ENCODE measurements at places on chromosomes 7 and 10.

GRCh38 chr7:150568714-150569113 is 1.5 kb downstream of the GIMAP4 start:
- no peak for DNase-seq

- no peak for DNase-seq
Measured at GRCh38 chr7:45872116-45873034, 507 bp downstream of the CCDC201 start.

GRCh38 chr10:97627731-97628130 is 5.6 kb downstream of the MORN4 start:
- no peak for DNase-seq

DNA sequence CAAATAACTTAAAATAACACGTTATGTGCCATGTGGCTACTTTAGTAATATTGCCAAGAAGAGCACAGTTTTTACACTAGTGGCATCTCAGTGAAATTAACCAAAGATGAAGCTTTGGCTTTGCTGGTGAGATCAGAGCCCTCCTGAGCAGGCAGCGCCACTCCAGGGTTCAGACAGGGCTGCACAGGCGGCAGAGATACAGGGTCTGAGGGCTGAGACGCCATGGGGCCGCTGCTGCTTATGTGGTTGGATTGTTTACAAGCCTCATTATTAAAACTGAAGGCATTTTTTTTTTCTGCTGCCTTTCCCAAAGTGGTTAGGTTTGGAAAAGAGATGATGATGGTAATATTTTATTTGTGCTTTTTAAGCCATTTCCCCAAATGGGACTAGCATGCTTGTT is 68.8 kb upstream of the DNAJB6 start:
- no peak for DNase-seq

DNA sequence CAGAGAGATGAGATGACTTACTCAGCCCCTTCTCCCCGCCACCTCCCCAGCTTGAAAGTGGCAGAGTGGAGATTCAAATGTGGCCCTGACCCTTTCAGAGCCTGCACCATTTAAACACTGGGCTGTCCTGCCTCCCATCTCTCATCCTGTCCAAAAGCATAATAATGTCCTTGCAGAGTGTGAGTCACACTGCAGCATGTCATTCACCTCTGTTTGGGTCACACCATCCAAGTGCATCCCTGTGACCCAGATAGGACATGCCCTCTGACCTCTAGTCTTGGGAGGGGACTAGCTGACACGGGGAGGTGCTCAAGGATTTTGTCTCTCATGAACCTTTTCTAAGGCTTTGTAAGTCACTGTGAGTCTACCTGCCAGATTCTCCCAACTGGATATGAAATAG is 89.1 kb upstream of the PDCD4 start:
- DNase-seq: no peak

DNA sequence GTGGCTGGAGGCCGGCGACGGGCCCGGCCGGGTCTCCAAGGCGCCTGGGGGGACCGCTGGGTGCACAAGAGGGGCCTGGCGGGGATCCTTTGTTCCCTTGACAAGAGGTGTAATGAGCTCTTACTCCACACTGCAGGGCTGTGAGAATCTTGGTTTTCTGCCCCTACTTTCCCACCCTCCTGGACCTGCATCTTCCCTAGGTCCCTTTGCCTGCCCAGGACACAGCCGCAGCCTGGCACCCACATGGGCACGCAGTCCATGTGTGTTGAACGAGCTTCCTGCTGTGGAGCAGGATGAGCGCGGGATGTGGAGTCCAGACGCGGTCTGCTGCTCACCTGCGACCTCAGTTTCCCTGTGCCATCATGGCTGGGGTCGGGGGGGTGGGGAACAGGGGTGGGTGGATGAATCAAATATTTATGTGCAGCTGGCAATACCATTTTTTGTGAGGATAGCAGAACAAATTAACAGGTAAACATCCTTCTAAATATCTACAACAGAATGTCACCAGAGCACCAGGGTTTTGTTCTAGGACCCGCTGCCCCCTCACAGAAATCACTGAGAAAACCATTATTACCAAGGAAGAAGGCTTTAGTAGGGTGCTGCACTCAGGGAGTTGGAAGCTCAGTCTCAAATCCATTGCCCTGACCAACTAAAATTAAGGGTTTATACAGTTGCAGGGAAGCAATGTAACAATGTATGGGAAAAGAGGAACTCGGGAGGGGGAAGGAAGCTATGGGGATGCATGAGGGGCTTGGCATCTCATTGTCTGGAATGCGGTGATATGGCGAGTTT is 474 bp upstream of the NSMCE4A start:
- no peak for DNase-seq

- no peak for DNase-seq
Measured at GRCh38 chr7:2639695-2640481, 8.1 kb downstream of the TTYH3 start.

DNA sequence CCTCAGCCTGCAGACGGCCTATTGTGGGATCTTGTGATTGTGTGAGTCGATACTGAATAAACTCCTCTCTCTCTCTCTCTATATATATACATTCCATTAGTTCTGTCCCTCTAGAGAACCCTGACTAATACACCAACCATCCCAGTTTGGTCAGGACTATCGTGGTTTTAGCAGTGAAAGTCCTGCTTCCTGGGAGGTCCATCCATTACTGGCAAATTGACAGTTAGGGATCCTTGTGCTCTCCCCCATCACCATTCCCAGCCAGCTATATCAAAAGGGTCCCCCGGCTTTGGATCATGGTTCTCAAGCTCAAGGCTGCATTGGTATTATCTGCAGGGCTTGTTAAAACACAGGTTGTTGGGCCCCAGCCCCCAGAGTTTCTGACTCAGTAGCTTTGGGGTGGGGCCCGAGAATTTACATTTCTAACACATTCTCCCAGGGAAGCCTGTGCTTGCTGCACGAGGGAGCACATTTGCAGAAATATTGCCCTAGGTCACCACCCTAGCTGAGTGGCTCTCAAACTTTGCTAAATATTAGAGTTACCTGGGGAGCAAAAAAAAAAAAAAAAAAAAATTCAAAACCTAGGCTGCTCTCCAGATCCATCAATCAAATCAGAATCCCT is 899.1 kb upstream of the AUTS2 start:
- no peak for DNase-seq

GRCh38 chr7:14020339-14020900 is 31.0 kb upstream of the ETV1 start:
- DNase-seq: no peak

- no peak for DNase-seq
Measured at GRCh38 chr10:87864496-87865059, 1.2 kb downstream of the PTEN start.

GRCh38 chr7:55133630-55134358 is 115.0 kb downstream of the EGFR start:
- DNase-seq: no peak

DNA sequence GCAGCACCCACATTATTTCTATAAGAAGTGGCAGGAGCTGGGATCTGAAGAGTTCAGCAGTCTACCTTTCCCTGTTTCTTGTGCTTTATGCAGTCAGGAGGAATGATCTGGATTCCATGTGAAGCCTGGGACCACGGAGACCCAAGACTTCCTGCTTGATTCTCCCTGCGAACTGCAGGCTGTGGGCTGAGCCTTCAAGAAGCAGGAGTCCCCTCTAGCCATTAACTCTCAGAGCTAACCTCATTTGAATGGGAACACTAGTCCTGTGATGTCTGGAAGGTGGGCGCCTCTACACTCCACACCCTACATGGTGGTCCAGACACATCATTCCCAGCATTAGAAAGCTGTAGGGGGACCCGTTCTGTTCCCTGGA is 874 bp upstream of the RBP3 start:
- no peak for DNase-seq

- DNase-seq: no peak
Measured at GRCh38 chr10:7188456-7189050, 222.3 kb downstream of the SFMBT2 start.

DNA sequence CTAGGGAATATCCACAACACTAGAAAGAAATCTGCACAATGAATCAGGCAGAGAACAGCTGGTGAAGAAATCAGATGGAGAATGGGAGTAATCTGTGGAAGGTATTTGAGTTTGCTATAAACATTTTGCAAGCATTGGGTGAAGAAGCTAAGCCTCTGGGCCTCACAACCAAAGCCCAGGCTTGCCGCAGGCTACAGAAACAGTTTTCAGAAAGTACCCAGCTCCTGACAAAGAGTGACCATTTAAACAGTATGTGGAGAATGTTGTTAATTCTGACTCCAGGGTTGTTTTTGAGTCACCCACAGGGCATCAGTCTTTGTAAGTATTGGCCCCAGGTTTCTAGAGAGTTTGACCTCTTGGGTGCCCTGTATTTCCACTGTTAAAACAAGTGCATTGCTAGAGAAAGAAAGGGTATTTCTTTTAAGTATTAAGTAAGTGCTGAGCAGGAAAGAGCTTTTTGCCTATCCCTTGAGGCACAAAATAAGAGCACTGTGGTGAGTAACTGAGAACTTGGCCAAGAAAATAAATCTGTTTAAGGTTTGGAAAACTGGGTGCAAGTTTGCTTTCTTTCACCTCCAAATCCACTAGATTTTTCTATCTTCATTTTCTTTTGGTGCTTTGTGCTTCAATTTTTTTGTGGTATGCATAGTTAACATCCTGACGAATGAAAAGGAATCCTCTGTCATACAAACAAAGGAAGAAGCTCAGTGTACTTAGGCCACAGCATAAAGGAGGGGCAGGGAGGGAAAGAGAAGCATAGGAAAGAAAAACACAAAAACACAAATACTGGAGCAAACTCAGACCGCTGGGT is 691.8 kb downstream of the SUGCT start:
- DNase-seq: no peak

DNA sequence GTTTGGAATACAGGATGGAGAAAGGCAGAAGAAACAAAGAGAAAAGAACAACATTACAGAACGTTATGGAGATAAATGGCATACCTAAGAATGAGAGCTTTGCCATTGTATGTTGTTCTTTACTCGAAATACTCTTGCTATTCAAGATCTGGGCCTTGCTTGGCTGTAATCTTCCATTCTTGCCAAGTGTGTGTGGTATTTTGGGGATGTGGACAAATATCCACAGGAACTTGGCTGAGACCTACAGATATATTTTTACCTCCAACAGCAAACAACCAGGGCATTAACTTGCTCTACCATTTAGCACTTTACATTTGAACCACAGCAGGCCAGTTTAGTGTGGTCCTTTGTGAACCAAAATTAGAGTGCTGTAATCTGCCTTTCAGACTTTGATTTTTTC is 76.3 kb downstream of the DKK1 start:
- DNase-seq: no peak

DNA sequence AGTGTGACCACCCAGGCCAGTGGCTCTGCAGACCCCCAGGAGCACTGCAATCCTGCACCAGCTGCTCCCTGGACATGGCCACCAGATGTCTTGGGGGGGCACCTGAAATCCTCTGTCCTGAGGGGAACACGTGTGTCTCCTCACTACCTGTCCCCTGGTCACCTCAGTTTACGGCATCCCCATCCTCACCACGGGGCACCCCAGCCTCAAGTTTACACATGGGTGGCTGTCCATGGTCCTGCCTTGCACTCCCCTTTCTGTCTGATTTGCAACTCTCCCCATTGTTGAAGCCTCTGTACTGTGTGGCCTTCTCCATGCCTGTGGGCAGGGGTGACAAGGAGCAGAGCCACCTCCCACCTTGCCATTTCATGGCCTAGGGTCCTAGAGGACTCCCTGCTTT is 67.2 kb downstream of the RAMP3 start:
- DNase-seq: no peak

- no peak for DNase-seq
Measured at GRCh38 chr10:70660722-70661121, 11.6 kb upstream of the ADAMTS14 start.

- no peak for DNase-seq
Measured at GRCh38 chr10:117094856-117095255, 43.2 kb downstream of the VAX1 start.

DNA sequence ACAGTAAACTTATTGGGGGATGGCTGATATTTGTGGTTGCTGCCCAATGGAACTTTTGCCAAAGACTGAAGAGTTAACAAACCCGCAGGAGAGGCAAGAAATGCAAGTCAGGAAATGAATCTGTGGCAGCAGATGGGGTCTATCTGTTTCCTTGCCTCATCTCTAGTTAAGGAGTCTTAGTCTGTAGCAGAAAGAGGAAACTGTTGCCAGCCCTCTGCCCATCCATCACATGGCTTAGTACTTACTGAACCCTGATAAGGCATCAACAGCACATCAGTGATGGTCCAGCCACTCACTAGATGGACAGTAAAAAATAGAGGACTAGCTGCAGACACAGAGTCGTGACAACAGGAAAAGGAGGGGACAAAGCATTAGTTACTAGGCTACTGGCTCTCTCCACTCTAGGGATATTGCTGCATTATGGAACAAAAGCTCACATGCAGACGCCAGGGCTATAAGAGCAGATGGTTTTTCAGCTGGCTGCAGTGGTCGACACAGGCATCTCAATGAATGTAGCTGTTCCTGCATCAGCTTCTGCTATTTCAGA is 614.7 kb downstream of the PARD3 start:
- DNase-seq: no peak

DNA sequence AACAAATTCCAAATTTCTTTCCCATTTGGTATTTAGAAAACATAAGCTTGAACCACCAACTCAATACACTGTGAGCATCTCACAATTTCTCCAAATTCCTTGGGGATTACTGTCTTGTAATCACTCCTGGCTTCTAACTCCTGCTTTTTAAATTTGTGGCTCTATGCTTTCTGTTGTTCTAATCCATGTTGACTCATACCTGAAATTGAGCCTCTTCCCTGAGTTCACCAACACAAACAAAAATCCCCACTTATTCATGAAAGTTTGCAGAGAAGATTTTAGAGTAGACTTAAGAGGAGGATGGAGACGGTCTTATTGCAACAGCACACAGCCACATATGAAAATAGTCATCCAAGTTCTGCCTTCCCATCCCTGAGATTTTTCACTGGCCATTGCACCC is 252.5 kb downstream of the PTEN start:
- no peak for DNase-seq

- DNase-seq: no peak
Measured at GRCh38 chr7:74283858-74284447, 5.3 kb upstream of the CLIP2 start.

DNA sequence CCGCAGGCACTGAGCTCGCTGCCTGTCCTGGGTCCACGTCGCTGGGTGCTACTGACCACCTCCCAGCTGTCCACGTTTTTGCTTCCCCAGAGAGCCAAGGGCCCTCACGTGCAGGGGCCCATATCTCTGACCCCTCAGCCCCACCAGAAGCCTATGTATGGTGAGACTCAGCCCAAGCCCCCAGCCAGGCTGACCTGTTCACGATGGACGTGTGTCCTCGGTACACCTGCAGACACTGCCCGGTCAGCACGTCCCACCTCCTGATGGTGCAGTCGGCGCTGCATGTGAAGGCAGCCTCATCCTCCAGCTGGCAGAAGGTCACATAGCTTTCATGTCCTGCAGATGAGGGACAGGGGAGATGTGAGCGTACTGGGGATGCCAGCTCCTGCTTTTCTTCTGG is 9.9 kb downstream of the WDR86 start:
- no peak for DNase-seq

- no peak for DNase-seq
Measured at GRCh38 chr10:131726076-131726880, 174.5 kb upstream of the PPP2R2D start.

DNA sequence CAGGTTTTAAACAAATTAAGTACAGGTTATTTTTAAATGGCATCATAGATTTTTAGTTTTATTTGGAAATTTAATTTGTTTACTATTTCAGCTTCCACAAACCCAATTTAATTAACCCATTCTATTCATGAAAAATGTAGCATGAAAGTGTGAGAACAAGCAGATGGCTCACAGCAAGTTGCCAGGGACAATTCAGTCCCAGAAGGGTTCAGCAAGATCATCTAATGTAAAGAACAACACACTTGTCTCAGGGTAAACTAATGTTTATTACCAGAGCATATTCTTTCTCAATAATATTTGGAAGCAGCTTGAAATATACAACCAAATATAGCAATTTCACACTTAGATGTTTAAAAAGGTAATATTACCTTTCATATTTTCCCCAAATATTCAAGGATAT is 166.9 kb upstream of the SLC13A1 start:
- DNase-seq: no peak

All from activated CD4-positive, alpha-beta T cell treated with anti-CD3 and anti-CD28 coated beads for 24 hours (primary cell).